Common myeloid progenitor, CD34-positive (primary cell): ENCODE measurements at places on chromosomes 5 and 9.

DNA sequence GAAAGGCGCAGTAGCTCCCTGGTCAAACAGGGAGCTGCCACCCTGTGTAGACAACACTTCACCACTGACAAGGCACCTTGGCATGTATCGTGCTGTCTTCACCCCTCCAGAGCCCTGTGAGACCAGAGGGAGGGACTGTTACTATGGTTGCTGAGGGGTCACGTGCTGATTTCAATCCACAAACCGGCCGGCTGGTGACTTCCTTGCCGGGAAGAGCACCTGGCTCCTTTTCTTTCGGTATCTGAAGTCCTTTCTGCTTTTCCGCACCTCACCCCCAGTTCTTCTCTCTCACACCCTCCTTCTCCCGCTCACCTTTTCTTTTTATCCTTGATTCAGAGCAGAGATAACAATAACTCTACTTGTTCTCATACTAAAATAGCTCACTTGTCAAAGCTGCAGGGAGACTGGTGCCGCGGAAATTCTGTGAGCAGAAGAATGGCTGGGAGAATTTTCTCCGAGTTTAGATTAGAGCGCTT, 327.2 kb downstream of the ZSWIM6 start:
- DNase-seq = no peak

GRCh38 chr5:123164054-123164453, 75.0 kb downstream of the PRDM6 start:
- no peak for DNase-seq

DNA sequence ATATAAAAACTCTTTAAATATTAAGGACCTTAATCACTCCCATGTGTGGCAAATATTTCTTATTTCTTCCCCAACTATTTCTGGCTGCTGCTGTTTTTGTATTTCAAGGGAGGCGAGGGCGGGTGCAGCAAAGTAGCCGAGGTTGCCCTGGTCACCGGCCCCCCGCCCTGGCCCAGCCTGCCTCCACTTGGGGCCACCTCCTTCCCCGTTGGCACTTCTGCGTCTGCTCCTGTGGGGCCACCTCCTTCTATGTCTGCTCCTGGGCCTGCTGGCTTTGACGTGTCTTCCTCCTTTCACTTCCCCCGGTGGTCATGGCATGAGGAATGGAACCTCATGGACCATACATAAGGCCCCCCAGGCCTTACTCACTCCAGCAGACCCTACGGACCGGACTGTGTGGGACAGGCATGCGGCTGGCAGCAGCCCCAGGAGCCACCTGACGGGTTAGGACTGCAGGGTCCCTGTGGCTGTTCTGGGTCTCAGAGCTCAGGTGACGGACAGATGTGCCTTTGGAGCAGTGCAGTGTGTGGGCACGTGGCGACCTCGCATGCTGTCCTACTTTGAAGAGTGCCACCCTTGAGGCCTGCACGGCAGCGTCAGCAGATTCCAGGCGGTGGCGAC, 5.8 kb upstream of the ENTPD8 start:
- DNase-seq = no peak

DNA sequence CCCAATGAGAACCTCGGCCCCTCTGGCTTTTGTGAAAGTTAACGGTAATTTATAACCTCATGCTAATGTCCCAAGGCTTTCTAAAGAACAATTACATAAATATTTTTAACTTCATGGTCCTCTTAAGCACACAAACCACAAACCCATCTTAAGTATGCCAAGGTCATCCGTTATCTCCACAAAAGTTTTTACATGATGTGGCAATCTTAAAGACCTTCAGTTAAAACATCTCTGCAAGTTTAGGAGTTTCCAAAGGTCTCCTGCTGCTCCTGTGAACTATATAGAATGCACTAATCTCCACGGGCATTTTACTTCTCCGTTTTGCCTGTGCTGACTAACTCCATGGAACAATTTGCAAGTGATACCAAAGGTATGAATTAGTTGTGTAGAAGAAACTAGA, 228.2 kb downstream of the TLE1 start:
- no peak for DNase-seq

DNA sequence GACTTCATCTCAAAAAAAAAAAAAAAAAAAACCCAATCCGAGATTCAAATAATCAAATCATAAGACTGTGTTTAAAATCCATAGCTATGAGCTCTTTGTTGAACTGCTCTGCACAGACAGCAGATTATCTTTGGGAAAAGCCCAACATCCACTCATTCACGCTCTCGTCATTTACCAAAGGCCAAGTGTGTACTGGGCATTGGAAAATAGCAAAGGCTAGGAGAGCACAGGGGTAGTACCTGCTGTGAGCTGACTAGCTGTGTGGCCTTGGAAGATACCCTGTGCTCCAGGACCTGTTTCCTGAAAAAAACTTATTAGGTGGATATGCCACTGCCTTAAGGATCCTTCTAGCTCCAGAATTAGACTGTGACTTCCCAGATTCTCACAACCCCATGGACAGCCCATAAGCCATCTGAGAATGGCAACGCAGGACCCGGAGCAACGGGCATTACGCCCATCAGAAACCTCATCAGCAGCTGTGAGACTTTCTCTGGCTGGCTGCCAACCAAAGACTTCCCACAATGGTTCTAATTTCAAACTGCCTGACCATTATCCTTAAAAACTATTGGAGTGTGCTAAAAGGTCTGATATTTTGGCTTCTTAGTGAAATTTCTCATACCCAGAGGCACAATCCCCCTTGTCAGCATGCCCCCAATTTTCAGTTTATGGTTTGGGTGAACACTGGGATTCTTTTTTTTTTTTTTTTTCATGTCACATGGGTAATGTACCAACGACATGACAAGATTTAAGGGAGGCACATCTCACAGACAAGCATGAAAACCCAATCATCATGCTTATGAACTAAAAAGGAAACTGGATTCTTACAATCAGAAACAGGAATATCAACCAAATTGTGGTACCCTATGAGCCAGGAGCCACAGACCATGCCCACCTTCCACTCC, 16.8 kb downstream of the SERINC5 start:
- no peak for DNase-seq

DNA sequence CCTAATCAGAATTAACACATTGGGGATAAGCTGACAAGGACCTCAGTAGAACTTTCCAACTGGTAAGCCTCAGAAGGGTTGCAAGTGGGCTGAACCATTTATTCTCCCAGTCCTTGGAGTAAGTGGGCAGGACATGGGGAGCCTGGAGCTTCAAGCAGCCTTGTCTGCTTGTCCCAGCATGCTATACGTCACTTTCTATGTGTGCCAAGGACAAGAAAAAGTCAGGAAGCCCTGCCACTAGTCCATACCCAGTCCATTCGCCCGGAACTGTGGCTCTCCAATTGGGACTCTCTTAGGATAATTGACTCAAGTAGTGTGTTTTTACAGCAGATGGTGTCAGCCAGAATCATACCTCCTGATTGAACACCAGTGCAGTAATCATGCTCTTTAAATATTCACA, 62.6 kb upstream of the FRRS1L start:
- DNase-seq = no peak

GRCh38 chr9:114467910-114468309, 37.4 kb downstream of the WHRN start:
- no peak for DNase-seq

DNA sequence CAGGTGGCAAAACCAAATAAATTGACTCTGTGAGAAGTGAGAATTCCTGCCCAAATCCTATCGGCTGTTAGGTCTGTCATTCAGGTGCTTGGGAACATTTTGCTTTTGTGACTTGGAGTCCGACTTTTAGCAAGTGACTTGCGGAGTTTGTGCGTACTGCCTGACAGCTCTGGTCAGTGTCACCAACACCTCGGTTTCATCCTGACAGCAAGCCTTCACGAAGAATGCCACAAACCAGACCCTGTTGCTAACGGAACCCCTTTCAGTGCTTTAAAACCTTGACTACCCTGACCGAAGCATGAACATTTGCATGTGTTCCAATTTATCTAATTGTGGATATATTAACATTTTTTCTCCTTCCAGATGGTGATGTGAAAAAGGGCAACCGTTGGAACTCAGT, 26.5 kb downstream of the LIX1 start:
- DNase-seq = no peak

- no peak for DNase-seq
These were observed 106.5 kb downstream of the SAXO1 start for GRCh38 chr9:18926513-18926912.

GRCh38 chr5:179806250-179807048, at the start of gene MGAT4B:
MGAT4B (minus strand) TSS chr5:179806866; CDS start chr5:179806583, 283 bp downstream.
- no peak for DNase-seq

DNA sequence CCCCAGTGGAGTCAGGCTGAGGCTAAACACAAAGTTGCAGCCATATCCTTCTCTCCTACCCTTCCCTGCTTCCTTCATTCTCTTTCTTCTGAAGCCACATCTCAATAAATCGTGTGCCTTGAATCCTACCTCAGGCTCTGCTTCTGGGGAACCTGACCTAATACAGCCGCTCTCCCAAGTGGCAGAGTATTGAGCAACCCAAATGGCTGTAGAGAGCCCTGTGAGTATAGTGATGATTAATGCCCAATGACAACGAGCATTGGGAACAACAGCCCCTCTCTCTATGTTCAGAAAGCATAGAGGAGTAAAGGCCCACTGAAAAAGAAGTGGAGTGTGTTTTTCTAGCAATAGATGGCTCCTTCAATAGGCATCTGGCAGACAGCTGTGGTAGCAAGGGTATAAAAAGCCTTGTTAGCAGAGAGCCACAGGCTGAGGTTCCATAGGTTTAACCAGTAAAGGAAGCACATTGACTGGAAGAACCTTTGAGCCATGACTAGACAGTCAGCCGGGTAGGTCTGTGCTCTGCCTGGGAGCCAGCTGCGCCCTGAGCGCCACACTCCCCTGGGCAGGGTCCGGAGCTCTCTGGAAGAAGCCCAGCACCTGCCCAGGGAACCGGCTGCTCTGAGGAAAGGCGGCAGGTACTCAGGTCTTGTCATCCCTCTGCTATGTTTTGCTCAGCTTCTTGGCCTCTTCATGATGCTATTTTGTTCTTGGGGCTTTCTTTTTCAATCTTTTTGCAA, 22.6 kb upstream of the HSPA9 start:
- DNase-seq = no peak

DNA sequence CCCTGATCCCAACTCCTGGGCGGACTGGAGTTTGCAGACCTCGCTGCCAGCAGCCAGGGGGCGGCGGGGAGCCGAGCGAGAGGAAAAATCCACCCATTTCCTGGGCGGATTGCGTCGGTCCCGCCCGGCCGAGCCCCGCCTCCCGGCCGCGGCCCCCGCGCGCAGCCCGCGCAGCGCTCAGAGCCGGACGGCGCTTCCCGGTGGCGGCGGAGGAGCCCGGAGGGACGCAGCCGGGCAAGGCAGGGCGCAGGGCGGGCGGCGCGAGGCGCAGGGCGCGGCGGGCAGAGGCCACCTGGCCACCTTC, at the start of gene OLFM1:
TSS of gene OLFM1 (plus strand) at position 180 of the 304 bp plus-strand sequence. CDS start 322 bp downstream, outside the sequence.
- peak; percentile 40 for DNase-seq

DNA sequence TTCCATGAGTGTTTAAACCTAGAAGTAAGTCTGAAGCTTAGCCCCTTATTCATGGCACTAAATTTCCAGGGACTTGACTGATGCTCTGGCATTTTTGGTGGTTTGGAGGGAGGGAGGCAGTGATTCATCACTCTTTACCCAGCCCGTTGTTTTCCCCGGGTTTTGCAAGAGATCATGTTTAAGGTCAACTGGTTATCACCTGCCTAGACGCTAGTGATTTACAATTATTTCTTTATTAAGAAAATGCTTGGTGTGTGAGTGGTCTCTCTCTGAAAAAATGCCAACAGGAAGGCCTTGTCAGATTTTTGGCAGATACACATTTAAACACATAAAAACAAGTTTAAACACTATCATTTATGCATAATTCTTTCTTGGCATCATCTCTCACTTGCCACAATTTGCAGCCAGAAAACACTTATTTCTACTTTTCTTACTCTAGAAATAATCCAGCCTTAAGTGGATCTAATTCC, 737.9 kb upstream of the ZNF608 start:
- DNase-seq = peak; percentile 11

GRCh38 chr9:128899566-128900322, 17.8 kb downstream of the LRRC8A start:
- DNase-seq = peak; percentile 75

DNA sequence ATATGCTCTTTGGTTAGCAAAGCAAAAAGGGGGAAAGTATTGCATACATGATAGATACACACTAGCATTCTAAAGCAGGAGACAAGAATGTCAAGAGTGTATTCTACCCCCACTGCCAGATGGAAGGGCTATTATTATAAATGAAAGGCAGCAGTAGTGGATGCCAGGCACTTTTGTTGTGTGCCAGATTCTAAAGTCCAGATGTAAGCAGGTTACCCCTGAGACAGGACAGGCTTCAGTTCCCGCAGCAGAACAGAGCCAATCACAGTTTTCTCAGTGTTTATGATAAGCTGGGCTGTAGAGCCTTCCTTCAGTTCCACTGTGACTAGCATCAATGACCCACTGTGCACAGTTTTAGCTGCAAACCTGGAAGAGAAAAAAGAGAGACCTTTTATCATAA, 226.6 kb upstream of the TBCA start:
- no peak for DNase-seq

- DNase-seq = no peak
These were observed 463.9 kb upstream of the CDH9 start for GRCh38 chr5:27502236-27502635.

DNA sequence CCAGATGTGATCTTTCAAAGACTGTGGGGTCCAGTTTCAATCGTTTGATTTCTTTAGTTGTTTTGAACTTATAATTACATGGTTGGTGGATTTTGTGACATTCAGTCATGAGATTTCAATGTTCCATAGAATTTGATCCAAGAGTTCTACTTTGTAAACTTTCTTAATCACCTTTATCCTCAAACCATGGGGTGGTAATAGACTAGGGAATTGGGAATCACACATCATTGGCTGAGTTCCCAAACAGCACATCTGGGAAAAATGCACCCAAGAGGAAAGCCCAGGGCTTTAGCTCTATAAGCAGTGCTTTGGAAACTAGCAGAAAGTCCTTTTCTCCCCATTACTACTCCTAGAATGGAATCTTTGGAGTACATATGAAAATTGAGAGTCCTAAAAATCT, 177.6 kb downstream of the NNT start:
- DNase-seq = no peak

- DNase-seq = no peak
These were observed 36.1 kb downstream of the GEMIN5 start for GRCh38 chr5:154901913-154902312.

GRCh38 chr9:112009656-112010055, 113.0 kb downstream of the UGCG start:
- no peak for DNase-seq

- no peak for DNase-seq
These were observed 46.1 kb downstream of the PRUNE2 start for GRCh38 chr9:76859860-76860259.

GRCh38 chr5:172450453-172450852, 3.9 kb downstream of the SH3PXD2B start:
- DNase-seq = no peak

- no peak for DNase-seq
These were observed 4.0 kb upstream of the FCHO2 start for GRCh38 chr5:72951671-72952468.

DNA sequence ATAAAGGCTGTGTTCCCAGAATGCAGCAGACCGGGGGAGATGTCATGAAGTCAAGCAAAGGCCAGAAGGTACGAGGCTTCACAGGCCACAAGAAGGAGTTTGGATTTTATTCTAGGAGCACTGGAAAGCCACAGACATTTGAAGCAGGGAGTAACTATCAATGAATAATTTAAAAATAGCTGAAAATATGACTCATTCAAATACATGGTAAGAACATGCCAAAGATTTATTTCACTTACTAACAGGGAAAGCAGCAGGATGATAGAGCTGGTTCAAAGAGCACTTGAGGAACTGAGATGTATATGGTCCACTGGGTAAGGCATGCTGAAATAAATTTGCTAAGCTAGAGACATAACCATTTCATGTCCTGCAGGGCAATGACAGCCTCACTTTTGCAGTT, 53.2 kb downstream of the MSX2 start:
- DNase-seq = no peak

GRCh38 chr9:74755355-74755754, 132.4 kb downstream of the TRPM6 start:
- DNase-seq = no peak
